ENCODE measurements at places on chromosomes 1 and 21.
A peak's percentile ranks its signal among the peaks of the same experiment; 100 is the strongest.

GRCh38 chr21:20292280-20292679 is 705.9 kb upstream of the NCAM2 start:
- no peak for DNase-seq

DNA sequence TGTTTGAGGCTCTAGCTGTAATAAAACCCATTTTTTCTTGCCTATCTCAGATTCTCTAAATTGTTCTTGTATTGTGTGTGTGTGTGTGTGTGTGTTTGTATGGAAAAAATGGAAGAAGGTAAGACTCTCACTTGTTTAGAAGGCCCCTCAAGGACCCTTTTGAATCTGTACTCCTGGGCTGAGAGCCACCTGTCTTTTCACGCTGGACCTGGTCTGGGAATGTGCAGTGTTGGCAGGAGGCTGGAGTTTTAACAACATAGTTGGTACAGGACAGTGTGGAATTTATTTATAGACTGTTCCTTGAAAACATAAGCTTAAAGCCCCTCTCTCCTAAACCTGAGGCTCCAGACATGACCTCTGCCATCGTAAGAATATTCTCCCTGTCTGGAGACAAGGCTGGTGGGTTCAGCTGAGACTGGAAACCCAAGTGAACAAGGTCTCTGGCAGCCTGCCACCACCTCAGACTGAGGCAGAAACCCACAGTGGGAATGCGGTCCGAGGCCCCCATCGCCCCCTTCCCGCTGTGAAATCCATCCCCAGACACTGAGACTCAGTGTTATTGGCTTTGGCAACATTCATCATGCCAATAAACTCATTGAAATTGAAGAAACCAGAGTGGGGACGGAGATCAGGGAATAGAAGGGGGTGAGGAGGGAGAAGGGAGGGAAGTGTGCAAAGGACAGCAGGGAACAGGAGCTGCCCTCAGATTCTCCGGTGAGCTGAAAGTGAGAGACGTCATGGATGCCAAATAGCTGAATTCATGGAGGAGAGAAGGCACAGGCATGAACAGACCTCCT is 24.6 kb upstream of the PLXNA2 start:
- DNase-seq = no peak

- DNase-seq = no peak
Measured at GRCh38 chr1:205774198-205775014, 876 bp downstream of the RAB29 start.

DNA sequence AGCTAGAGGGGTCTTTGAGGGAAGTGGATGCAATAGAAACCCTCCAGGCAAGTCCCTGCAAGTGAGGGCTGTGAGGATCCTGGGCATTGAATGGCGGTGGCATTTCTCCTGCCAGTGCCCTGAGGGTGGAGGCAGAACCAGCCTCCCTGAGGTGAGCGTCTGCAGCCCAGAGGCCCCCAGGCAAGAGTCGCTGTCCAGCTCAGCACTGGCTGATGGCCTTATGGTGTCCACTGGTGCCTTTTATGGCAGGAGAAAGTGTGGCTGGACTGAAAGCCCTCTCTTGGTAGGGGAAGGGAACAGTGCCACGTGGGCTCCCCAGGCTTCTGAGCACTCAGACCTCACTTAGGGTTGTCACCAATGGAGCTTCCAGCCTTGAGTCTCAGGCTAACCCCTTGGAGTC is 77.3 kb downstream of the SH3BGR start:
- no peak for DNase-seq

GRCh38 chr1:52603630-52604029 is 1.5 kb downstream of the GPX7 start:
- DNase-seq = no peak

DNA sequence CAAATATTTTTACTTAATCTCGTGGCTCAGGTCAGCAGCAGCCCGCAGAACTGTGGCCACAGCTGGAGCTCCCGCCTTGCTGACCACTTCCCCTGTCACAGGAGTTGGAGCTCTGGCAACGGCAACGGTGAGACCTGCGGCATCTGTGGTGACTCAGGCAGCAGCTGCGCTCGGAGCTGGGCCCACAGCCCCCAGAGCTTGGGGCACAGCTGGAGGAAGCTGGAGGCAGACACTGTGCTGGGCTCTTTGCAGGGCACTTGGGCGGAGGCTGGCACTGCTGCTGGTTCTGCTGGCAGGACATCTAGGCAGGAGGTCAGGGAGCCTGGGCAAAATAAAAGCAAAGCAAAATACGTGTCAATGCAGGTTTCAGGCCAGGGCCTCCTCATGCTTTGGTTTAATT is at the start of gene LCE3A:
Gene LCE3A, minus strand, starts transcription at position 301 of the 400 bp plus-strand sequence. Its CDS starts 0 bp downstream, at position 301.
- no peak for DNase-seq

GRCh38 chr1:1433804-1434130 is 1.7 kb upstream of the VWA1 start:
- DNase-seq = no peak

DNA sequence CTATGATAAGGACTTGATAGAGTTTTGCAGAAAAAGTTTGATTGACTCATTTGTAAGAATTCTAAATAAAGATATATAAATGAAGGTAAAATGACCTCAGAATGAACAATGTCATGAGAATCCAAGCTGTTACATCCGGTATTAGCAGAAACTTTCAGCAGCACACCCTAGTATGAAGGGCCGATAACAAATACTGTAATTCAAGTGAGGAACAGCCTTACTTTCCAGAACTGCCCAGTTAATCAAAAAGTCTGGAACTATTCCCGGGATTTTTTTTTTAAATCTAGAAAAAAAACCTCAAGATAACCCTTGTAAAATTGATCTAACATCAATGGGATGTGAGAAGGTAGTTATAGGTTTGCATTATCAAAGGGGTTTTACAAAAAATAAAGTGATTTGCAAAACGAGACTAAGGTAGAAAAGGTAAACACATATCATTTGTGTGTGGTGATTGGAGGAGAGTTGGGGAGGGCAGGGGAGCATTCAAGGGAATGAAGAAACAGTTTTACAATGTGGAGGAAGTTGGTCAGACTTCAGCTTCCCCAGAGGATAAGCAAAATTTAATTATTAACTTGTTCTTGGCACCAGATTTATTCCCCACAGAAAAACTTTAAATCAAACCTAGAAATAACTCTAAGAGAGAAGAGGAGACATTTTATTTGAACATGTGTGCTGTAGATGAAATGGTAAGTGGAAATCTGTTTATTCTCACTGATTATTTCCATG is 75.9 kb upstream of the VCAM1 start:
- no peak for DNase-seq

- no peak for DNase-seq
Measured at GRCh38 chr1:23567629-23567995, 8.3 kb upstream of the ID3 start.

GRCh38 chr1:100736746-100737145 is 17.2 kb downstream of the VCAM1 start:
- peak; percentile 21 for DNase-seq

DNA sequence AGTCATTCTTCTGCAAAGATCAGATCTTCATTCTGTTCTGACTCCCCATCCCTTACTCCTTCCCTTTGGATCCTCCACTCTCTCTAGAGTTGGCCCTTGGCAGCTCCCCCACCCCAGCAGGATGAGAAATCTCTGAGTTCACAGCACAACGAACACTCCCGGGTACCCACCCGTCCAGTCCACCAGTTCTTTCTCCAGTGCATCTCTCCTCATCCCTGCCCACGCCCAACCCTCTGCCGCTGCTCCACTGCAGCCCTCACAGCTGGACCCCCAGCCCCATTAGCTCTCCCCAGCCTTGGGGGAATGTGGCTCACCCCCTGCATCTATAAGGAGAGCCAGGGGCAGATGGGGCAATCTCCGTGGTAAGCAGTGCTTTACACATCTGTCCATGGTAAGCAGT is 125.7 kb downstream of the MATN1 start:
- DNase-seq = no peak

DNA sequence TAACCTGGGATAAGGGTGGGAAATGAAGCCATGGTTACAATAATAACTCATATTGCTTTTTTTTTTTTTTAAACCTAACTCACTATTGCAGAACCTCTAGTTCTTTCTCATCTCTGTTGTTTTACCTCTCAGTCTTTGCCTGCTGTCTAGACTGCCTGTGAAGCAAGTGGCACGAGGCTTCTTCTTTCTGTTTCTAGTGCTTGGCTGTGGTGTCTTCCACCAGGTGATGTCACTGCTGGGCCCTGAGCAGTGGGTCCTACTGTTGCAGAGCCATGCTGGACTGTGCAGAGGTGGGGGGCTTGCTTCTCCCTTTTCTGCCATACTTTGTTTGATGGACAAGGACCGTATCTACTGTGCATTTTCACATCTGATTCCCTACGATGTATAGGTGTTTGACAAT is 51.7 kb downstream of the ZNF326 start:
- no peak for DNase-seq
